NCI-H1436 treated with DMSO at 0.1 percent for 48 hours (cell line): ENCODE measurements at places on chromosomes 12 and 14.

GRCh38 chr14:95818581-95818980 lies 58.1 kb upstream of the TUNAR start:
- no peak for DNase-seq

DNA sequence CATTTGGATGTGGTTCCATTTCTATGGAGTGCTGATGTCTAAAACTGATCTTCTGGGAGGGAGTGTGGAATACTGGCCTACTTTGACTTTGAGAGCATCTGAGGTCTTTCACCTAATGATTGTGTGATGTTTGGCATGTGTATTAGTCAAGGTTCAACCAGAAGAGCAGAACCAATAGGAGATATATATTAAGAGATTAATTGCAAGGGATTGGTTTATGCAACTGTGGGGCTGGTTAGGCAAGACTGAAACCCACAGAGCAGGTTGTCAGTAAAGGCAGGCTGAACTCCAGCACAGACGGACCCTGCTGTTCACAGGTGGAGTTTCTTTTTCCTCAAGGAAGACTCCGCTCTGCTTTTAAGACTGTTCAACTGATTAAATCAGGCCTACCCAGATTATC lies 11.6 kb downstream of the BMAL2 start:
- DNase-seq, result no peak

- no peak for DNase-seq
Measured at GRCh38 chr12:89309815-89310214, 42.5 kb downstream of the DUSP6 start.

DNA sequence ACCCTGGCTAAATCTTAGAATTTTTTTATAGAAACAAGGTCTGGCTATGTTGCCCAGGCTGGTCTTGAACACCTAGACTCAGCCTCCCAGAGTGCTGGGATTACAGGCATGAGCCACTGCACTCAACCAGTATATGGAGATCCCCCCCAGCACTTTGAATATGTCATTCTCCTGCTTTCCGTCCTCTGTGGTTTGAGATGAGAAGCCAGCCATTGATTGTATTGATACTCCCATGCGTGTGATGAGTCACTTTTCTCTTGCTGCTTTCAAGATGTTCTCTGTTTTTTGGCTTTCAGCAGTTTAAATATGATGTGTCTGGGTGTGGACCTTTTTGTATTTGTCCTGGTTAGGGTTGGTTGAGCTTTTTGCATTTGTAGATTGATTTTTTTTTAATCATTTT lies 75.2 kb upstream of the DNM1L start:
- no peak for DNase-seq

DNA sequence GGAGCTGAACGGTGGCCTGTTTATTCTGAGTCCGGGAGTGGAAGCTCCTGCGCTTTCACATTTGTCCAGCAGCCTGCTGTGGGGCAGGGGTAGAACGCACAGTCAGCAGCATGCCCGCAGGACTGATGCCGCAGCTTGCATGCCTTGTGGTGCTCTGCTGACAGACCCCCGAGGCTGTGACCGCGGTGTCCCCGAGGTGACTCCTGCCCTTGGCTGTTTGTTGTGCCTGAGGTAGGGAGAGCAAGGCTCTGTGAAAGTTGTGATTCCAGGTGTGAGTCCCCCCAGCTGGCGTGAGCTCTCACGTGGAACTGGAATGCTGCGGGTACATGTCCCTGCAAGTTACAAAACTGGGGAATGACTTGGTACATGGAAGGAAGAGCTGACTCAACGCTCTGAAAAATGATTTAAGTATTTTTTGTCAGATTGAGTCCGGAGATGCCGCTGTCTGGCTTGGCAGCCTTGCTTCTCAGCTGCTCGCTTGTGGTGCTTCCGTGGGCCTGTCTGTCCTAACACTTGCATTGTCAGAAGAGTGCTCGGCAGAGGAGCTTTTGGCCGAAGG lies 18.1 kb downstream of the MLXIP start:
- DNase-seq, result no peak

DNA sequence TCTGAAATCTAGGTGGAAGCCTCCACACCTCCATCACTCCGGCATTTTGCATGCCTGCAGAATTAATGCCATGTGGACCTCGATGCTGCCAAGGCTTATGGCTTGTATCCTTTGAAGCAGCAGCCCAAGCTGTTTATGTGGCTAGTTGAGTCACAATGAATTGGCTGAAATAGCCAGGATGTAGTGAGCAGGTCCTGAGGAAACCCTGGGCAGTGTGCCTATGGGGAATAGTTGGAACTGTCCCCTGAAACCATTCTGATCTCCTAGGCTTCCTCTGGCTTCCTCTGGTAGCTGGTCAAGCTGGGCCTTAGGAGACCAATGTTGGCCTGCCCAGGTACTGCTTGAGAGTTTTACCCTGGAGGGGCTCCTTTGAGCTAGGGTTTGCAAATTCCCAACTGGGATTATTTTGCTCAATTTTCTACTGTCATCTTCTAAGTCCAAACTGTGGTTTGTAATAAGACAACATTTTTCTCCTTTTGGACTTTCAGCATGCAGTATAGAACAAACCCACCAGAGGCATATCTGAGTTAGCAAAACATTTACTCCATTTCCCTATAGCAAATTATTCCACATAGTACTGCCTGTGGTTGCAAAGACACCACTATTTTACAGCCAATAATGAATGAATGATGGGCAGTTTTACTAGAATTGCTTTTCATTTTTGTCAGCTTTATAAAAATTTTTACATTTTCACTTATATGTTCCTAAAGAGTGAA lies 85.1 kb upstream of the AMIGO2 start:
- DNase-seq, result no peak

GRCh38 chr12:1528791-1529190 lies 65.6 kb downstream of the FBXL14 start:
- DNase-seq, result no peak

DNA sequence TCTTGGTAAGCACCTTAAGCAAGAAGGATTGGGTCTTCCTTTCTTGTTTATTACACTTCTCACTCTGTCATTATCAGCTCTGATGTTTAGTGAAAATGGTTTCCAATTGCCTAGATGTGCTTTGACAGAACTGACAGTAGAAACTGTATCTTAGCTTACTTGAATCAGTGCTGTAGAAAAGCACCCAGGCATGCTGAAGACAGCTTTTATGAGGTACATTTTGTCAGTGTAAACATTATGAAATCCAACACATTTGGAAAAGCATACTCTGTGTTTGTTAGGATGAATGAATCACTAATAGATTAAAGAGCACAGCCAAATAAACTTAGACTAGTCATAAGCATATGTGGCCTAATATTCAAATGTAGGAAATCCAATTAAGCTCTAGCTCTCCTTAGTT lies 290.2 kb upstream of the NPAS3 start:
- no peak for DNase-seq

DNA sequence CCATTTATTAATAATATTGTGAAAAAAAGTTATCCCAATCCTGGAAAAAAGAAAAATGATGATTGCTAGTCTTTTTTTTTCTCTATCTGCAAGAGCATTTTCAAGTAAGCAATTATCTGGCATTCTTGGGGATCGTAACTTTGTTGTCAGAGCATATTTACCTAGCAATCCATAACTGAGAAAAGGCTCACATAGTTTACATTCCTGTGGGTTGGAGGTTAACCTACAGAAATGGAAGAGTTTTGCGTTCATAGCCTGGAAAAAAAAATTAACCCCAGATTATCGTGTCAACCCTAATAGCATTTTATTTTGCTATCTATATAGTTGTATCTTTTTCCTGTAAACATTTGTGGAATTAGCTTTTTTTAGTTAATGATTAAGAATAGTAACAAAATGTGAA lies 292.3 kb downstream of the DAD1 start:
- DNase-seq, result no peak

DNA sequence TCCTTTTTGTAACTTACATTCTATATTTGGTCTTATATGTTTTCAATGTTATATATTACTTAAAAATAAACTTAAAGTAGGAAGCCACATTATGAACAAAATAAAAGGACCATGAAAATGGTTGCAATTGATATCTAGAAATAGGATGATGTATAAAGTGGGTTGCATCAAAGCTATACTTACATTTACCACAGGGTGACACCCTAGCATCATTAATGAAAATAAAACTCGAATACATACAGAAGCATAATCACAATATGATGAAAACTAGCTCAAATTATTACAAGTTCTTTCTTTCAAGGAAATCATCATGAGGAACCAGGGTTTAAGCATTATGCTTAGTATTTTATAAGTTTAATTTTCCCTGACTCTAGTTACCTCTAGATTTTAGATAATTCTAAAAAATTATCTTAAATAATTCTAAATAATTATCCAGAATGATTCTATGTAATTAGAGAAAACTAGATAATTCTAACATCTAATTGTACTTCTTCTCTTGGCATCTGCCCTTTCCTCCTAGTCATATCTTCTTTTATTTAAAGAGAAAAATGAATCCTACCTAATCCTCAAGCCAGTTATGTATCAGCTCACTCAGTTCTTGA lies 31.2 kb downstream of the TAS2R7 start:
- DNase-seq, result no peak

DNA sequence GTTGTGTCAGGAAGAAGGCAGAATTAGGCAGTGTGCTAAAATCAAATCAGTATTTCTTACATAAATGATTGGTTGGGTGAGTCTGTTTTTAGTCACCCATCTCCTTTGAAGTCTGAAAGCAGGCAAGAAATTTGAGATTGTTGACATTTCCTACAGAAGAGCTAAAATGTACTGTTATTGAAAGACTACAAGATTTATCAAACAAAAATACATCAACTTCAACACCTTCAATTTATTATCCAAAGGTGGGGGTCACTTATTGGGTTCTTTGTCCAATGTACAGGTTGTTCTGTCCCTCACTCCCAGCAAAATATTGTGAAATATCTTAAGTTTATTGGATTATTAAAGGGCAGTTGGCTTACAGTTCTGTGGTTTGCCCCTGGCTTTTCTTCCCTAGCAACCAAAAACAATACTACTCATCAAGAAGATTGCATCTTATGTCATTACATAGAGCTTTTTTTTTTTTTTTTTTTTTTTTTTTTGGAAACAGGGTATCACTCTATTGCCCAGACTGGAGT lies 20.6 kb upstream of the PKP2 start:
- no peak for DNase-seq

DNA sequence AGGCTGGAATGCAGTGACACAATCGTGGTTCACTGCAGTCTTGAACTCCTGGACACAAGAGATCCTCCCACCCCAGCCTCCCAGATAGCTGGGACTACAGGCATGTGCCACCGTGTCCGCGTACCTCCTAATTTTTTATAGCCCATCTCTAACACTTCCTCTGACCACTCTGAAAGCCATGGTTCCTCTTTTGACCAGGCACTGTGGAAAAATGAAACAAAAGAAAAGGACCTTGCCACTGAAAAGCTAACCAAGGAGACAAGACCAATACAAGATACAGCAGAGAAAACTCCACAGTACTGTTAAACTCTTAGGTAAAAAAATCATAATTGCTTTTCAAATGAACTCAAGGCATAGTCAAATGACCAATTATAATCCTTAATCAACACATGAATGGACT lies 233.3 kb downstream of the NEDD1 start:
- no peak for DNase-seq

DNA sequence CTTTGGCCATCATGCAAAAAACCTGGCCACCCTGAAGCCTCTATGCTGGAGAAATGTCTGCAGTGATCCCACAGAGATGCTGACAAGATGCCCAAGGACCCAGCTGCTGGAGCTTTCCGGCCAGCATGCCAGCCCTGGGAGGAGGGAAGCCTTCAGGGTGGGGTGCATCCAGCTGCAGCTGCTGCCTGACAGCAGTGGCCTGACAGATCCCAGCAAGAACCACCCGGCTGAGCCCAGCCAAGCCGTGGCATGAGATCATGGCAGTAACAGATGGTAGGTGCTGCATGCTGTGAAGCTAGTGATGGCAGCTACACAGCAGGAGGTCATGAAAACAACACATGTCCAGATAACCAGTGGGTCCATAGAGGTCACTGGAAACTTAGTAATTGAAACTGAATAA lies 13.8 kb downstream of the CLBA1 start:
- DNase-seq, result no peak

GRCh38 chr12:85874031-85874461 lies at the start of gene NTS:
Gene NTS, plus strand, starts transcription at chr12:85874295. Its CDS starts 109 bp downstream, at chr12:85874404.
- no peak for DNase-seq

DNA sequence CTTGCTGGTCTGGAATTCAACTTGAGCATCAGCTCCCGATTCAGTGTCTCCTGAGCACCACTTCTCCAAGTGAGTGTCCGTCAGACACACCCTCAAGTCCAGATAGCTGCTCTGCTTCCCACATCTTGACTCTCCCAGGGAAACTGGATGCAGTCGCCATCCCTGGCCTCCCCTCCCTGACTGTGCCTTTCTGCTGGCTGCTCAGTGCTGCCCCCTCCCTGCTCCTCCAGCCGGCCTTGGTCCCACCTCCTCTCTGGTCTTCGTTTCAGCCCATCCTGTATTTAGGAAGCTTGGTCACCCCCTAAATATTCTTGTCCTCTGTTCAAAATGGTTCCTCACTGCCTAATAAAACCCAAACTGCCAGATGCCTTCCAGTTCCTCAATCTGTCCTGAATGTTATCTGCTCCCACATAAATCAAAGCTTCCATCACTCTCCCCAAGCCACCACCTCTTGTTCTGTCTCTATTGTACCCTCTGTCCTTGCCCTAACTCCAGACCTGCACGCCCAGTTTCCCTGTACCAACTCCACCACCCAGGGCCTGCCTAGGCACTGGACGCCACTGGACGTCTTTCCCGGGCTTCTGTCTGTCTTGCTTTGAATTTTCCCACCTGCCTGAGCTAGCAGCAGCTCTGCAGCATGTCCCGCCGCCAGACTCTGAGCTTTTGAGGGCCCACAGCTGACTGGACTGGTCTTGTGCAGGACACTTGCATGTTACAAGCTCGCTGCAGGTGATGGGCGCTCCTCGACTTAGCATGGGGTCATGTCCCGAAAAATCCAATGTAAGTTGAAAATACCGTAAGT lies 33.8 kb downstream of the CCDC92 start:
- no peak for DNase-seq

- DNase-seq, result no peak
Measured at GRCh38 chr14:97221572-97222285, 424.5 kb downstream of the VRK1 start.

GRCh38 chr14:44961151-44961553 lies 595 bp downstream of the KLHL28 start:
- no peak for DNase-seq

- DNase-seq, result no peak
Measured at GRCh38 chr14:99502989-99503421, 21.8 kb downstream of the CCNK start.

DNA sequence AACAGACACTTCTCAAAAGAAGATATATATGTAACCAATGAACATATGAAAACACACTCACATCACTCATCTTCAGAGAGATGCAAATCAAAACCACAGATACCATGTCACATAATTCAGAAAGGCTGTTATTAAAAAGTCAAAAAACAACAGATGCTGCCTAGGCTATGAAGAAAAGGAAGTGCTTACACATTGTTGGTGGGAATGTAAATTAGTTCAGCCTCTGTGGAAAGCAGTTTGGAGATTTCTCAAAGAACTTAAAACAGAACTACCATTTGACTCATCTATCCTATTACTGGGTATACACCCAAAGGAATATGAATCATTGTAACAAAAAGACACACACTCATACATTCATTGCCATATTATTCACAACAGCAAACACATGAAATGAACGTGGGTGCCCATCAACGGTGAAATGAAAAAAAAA lies 35.1 kb downstream of the EIF2S3B start:
- DNase-seq, result no peak

GRCh38 chr12:87687362-87687761 lies 341.8 kb downstream of the C12orf50 start:
- no peak for DNase-seq

GRCh38 chr12:106120519-106121105 lies 18.1 kb downstream of the NUAK1 start:
- no peak for DNase-seq

- no peak for DNase-seq
Measured at GRCh38 chr12:131385313-131386166, 325.4 kb upstream of the SFSWAP start.
